ENCODE measurements at places on chromosomes 3 and 15.

GRCh38 chr15:98296653-98297052, 336.1 kb downstream of the ARRDC4 start:
- H3K27ac ChIP-seq, result no peak overlapping the region
- H3K27me3 ChIP-seq, result peaks cover 7% of the 10 kb centered on the region
- no peaks in the 10 kb centered on the region for H3K36me3 ChIP-seq
- no peaks in the 10 kb centered on the region for H3K4me1 ChIP-seq

- no peak overlapping the region for H3K27ac ChIP-seq
- H3K27me3 ChIP-seq, result peaks cover 12% of the 10 kb centered on the region
- no peaks in the 10 kb centered on the region for H3K4me1 ChIP-seq
- H3K4me3 ChIP-seq, result no peak overlapping the region
- DNase-seq, result no peak
- H3K36me3 ChIP-seq, result no peaks in the 10 kb centered on the region
Observed at GRCh38 chr3:13081603-13082360, 8.6 kb upstream of the IQSEC1 start.

DNA sequence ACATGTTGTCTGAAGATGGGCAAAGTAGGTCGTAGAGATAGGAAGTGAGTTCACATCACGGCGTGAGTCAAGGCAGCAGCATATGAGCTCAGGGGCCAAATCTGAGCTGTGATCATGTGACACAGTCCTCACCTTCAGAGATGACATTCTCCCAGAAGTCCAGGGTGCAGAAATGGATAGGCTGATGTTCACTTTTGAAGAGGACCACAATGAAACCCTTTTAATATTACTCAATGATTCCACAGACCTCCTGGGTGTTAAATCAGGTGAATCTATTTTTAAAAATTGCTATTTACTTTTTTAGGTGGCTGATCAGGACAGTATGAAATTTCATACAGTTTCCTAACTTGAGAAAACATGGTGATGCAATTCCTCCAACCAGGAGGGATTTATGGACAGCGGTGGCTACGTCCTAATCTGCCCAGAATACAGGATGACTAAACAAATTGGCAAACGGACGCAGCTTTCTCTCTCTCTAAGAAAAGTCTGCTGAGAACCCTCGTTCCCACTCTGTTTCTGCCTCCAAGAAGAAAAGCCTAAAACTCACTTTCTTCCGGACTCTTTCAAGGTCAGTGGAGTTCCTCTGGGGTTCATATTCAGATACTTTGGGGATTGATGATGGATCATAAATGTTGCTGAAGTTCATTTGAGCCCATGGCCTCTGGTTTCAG, 34.4 kb downstream of the B3GNT5 start:
- DNase-seq, result peak; percentile 95
- peak overlapping the region; percentile 30 for H3K4me3 ChIP-seq
- H3K4me1 ChIP-seq, result peaks cover 48% of the 10 kb centered on the region
- H3K27me3 ChIP-seq, result no peaks in the 10 kb centered on the region

DNA sequence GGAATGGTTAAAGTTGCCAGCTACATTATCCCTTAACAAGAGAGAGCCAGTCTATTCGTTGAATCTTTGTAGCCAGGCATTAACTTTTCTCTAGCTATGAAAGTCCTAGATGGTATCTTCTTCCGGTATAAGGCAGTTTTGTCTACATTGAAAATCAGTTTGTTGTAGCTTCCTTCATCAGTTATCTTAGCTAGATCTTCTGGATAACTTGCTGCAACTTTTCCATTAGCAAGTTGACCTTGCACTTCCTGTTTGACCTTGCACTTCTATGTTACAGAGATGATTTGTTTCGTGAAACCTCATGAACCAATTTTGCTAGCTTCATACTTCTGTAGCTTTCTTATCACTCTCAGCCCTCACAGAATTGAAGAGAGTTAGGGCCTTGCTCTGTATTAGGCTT, 24.1 kb downstream of the TOPAZ1 start:
- no peak overlapping the region for H3K27ac ChIP-seq
- no peak for DNase-seq
- H3K4me1 ChIP-seq, result no peaks in the 10 kb centered on the region
- H3K4me3 ChIP-seq, result no peak overlapping the region
- no peaks in the 10 kb centered on the region for H3K36me3 ChIP-seq
- H3K27me3 ChIP-seq, result no peaks in the 10 kb centered on the region

DNA sequence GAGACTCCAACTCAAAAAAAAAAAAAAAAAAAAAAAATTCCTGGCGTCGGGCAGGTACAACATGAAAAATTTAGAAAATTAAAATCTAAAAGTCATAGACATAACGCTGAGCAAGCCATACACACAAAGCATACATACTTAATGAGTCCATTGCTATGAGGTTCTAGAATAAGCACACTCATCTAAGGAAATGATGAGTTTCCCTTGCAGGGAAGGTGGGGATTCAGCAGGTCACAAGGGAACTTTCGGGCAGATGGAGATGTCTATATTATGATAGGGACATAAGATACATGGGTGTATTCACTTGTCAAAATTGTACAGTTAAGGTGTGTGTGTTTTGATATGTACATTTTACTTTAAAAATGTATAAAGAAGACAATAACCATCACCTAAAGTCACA, 120.2 kb upstream of the LIPC start:
- H3K4me3 ChIP-seq, result no peak overlapping the region
- DNase-seq, result no peak
- H3K4me1 ChIP-seq, result peaks cover 16% of the 10 kb centered on the region
- no peaks in the 10 kb centered on the region for H3K27me3 ChIP-seq

DNA sequence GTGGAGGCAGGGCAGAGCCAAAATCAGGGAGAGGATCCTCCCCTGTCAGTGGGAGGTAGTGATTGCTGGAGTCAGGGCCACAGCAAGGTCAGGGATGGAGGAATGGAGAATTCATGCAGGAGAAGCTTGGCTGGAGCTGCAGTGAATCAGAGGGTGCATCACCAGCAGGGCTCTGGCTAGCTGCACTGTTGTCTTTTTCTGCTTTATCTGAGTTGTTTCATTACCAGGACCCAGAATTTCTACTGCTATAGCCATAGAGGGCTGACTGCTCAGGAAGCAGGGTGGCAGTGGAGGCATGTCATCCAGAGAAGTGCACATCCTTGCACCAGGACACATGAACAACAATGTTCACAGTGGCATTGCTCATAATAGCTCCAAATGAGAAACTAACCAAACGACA, 113.5 kb upstream of the GALNT15 start:
- no peaks in the 10 kb centered on the region for H3K36me3 ChIP-seq
- DNase-seq, result peak; percentile 93
- peak overlapping the region; percentile 99 for H3K27ac ChIP-seq
- peaks cover 43% of the 10 kb centered on the region for H3K4me1 ChIP-seq
- H3K27me3 ChIP-seq, result no peaks in the 10 kb centered on the region

DNA sequence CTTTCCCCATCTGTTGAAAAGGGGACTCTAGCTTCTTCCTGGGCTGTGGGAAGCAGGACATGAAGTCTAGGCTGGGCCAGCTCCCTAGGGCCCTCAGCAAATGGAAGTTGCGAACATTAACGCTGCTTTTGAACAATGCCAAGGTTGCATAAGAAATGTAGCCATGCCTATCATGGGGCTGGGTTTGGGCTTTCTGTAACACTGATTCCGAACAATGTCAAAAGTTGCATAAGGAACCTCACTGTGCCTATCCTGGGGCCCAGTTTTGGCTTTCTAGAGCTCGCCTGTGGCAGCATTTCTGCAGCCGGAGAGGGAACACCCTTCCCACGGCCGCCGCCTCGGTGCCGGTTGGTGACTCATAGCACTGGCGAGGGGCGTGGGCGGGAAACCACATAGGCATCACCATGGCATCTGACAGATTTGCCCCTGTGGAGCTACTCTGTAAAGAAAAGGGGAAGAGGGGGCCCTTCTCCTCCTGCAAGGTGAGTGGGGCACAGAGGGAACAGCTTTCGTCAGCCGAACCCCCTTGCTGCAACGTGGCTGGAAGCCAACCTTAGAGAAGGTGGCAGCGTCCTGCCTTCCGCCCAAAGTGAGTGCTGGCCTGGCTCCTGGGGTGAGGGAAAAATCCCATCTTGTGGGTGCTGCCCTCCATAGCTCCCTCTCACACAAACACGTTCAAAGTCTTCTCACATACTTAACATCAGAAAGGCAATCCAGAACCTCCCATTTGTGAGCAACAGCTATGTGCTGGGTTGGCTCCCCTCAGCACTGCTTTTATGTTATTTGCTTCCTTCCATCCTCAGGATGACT, 46.6 kb upstream of the ATP2B2 start:
- no peak overlapping the region for H3K4me3 ChIP-seq
- DNase-seq, result peak; percentile 71
- peak overlapping the region; percentile 17 for H3K27ac ChIP-seq

- no peaks in the 10 kb centered on the region for H3K27me3 ChIP-seq
- no peaks in the 10 kb centered on the region for H3K36me3 ChIP-seq
- no peak overlapping the region for H3K4me3 ChIP-seq
- DNase-seq, result no peak
- no peak overlapping the region for H3K27ac ChIP-seq
- H3K4me1 ChIP-seq, result no peaks in the 10 kb centered on the region
Observed at GRCh38 chr3:25655659-25656058, 9.0 kb downstream of the TOP2B start.

- H3K4me1 ChIP-seq, result peaks cover 5% of the 10 kb centered on the region
- no peaks in the 10 kb centered on the region for H3K36me3 ChIP-seq
- DNase-seq, result no peak
- H3K27me3 ChIP-seq, result no peaks in the 10 kb centered on the region
- no peak overlapping the region for H3K27ac ChIP-seq
- H3K4me3 ChIP-seq, result no peak overlapping the region
Observed at GRCh38 chr3:133137042-133137996, 99.1 kb downstream of the TMEM108 start.

- no peaks in the 10 kb centered on the region for H3K4me1 ChIP-seq
- H3K4me3 ChIP-seq, result no peak overlapping the region
- no peaks in the 10 kb centered on the region for H3K36me3 ChIP-seq
- no peak overlapping the region for H3K27ac ChIP-seq
- no peaks in the 10 kb centered on the region for H3K27me3 ChIP-seq
Observed at GRCh38 chr3:180764481-180764880, 85.2 kb upstream of the CCDC39 start.

Data from astrocyte (in vitro differentiated cells and primary cell).